ENCODE measurements at places on chromosomes 1 and 21.

DNA sequence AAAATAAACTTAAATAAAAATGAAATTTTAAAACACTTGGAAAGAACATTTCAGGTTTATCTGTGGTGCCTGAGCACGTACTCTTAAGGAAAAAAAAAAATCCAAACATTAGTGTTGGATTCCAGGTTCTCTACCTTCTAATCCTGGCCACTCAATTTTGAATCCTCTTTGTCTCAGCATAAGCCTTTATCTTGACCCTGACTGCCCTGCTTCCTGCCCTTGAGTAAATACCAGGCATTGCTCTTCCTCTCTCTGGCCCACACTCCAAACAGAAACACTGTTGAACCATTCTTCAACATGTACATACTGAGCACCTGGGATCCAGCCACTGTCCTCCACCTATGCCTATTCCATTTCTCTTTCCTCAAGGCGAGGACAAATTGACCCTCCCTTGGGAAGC is 11.4 kb upstream of the VANGL1 start:
- DNase-seq = no peak

DNA sequence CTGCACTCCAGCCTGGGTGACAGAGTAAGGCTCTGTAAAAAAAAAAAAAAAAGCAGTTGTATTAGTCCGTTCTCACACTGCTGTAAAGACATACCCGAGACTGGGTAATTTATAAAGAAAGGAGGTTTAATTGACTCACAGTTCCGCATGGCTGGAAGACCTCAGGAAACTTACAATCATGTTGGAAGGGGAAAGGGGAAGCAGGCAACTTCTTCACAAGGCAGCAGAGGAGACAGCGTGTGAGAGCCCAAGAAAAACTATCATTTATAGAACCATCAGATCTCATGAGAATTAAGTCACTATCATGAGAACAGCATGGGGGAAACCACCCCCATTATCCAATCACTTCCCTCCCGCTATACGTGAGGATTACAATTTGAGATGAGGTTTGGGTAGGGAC is 151.7 kb upstream of the NR5A2 start:
- no peak for DNase-seq

GRCh38 chr1:110328274-110328673 is 10.9 kb upstream of the RBM15 start:
- DNase-seq = no peak

- no peak for DNase-seq
These were observed 15.5 kb downstream of the NT5C1A start for GRCh38 chr1:39656391-39656790.

GRCh38 chr1:27915082-27915575 is 19.7 kb upstream of the SMPDL3B start:
- no peak for DNase-seq

- DNase-seq = no peak
These were observed 2.3 kb downstream of the FGR start for GRCh38 chr1:27632387-27633297.

- no peak for DNase-seq
These were observed 12.8 kb downstream of the DYNLT5 start for GRCh38 chr1:66764994-66765578.

DNA sequence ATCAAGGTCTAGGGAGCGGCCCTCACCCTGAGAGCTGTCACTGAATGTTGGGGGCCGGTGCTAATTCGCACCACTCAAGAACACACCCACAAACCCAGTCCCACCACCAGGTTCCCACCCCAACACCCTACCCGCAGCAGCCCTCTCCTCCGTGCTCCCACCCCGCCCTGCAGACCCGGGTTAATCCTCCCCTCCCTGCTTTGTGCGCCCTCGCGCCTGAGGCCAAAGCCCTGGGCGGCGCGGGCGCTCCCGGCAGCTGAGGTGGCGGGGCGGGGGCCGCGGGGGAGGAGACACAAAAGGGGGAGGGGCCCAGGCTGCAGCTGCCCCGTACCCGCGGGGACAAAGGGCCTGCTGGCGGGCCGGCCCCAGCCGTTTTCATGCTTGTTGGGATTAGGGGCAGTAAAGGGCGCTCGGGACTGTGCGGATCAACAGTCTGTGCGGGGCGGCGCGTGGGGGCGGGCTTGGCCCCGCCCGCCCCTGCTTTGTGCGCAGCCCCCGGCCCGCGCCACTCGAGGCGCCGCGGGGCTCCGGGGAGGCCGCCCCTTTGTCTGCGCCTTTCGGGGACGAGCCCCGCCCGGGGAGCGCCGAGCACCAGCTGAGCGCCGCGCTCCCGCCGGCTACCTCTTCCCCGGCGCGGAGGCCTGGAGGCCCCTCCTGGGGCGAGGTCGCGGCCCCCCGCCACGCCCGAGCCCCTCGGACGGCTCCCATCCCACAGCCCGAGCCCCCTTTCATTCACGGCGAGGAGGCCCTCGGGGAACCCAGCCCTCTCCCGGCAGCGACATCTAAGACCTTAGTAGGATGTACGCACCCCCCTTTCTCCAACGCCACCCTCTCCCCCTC is 10.9 kb downstream of the C1orf216 start:
- no peak for DNase-seq

GRCh38 chr1:26721669-26722355 is 26.0 kb downstream of the ARID1A start:
- no peak for DNase-seq

GRCh38 chr1:218614031-218614430 is 268.9 kb downstream of the TGFB2 start:
- DNase-seq = no peak

- no peak for DNase-seq
These were observed 3.1 kb downstream of the ATP1A1 start for GRCh38 chr1:116375887-116376728.

GRCh38 chr1:9892563-9893528 is 17.2 kb downstream of the CTNNBIP1 start:
- DNase-seq = peak; percentile 22

- DNase-seq = no peak
These were observed 61.6 kb upstream of the SLC45A1 start for GRCh38 chr1:8256321-8256720.

DNA sequence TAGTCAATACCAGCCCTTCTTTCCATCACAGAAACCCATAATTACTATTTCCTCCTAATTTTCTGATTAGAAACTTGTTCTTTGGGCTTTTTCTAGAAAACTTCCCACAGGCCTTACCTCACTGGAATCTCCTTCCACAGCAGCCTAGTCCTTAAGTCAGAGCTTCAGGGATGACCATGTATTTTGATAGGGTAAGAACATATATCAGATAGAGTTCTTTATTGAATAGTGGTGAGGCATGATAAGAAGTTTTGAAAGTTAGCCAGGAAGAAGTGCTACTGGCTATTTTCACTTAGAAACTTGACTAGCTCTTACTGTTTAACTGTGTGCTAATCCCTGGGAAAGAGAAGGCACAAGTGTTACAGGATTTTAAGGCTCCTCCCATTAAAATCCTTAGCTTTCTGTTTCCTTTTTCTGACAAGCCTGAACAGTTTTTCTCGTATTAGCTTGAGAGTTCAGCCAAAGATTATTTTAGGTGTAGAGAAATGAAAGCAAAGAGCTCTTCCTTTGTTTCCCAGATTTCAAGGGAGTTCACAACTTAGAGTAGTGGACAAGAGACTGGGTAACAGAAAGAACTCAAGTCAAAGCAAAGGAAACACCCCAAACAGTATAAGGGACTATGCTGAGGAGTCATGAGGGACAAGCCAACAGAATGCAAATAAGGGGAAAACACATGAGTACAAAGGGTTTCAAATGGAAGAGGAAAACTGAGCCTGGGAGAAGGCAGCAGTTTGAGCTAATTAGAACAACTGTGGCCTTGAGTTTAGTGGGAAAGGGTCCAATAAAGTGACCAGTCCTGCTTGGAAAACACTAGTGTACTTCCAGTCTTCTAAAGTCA is 37.2 kb upstream of the AIM2 start:
- DNase-seq = no peak

- DNase-seq = no peak
These were observed 39.4 kb upstream of the PPIH start for GRCh38 chr1:42618866-42619265.

- DNase-seq = no peak
These were observed 17.5 kb upstream of the TFF3 start for GRCh38 chr21:42332557-42333317.

GRCh38 chr1:91018006-91018405 is 3.8 kb downstream of the ZNF644 start:
- DNase-seq = no peak

DNA sequence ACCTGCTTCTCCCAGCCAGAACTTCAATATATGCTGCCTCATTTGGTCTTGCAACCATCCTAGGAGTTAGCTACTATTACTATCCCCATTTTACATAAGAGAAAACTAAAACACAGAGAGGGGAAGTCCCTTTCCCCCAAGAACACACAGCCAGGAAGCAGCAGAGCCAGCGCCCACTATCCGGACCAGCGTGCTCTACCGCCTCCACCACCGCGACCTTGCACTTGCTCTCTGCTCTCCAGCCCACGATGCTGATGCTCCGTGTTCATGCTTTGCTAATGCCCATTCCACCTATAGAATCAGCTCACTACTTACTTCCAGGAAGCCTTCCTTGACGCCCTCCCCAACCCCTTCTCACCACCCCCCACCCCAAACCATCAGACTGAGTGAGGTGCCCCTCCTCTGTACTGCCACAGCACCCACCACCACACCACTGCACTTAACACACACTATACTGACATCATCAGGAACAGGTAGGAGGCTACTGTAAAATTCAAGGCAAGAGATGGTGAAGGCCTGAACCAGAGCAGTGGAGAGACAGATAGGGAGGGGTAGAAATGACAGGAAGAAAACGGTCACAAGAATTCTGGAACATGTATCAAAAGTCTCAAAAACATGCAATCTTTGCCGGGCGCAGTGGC is 9.4 kb downstream of the TMEM53 start:
- no peak for DNase-seq

GRCh38 chr1:81144240-81144825 is 656.4 kb upstream of the ADGRL2 start:
- DNase-seq = no peak

GRCh38 chr1:65255035-65255655 is 54.2 kb upstream of the DNAJC6 start:
- DNase-seq = no peak

- DNase-seq = no peak
These were observed 1099.5 kb downstream of the PLA2G4A start for GRCh38 chr1:187928288-187928687.

DNA sequence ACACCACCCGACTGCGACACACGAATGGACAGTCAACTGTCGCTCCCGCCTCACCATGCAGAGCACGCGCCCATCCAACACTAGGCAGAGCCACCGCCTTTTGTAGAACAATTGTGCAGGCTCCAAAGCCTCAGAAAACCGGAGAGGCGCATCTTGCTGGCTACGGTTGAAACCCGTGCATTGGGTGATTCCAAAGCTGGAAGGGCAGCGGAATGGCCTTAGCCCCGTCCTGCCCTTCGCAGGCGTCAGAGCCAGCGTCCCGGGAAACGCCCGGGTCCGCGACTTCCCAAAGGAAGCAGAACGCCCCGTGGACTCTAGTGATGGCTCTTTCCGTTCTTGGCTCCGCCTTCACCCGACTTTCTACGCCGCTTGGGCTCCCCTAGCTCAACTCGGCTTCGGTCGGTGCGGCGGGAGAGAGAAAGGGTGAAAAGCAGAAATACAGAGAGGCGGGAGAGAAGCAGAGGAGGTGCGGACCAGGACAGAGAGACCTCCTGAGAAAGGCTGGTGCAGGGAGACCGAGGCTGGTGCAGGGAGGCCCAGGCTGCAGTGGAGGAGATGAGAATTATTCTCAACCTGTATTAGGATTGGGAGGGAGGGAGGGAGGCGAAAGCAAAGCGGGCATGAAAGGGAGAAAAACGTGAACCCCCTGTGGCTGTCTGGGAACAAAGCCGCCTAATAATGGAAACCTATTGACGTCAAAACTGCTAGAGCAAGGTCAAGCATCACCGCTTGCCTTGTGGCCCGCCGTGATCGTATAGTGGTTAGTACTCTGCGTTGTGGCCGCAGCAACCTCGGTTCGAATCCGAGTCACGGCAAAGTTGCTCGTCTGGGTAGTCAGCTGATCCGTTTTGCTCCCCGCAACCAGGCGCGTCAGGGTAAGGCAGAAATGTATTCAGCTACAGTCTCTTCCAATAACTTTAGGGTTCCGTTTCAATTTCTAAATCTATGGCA is 99.5 kb downstream of the PRKAB2 start:
- no peak for DNase-seq

DNA sequence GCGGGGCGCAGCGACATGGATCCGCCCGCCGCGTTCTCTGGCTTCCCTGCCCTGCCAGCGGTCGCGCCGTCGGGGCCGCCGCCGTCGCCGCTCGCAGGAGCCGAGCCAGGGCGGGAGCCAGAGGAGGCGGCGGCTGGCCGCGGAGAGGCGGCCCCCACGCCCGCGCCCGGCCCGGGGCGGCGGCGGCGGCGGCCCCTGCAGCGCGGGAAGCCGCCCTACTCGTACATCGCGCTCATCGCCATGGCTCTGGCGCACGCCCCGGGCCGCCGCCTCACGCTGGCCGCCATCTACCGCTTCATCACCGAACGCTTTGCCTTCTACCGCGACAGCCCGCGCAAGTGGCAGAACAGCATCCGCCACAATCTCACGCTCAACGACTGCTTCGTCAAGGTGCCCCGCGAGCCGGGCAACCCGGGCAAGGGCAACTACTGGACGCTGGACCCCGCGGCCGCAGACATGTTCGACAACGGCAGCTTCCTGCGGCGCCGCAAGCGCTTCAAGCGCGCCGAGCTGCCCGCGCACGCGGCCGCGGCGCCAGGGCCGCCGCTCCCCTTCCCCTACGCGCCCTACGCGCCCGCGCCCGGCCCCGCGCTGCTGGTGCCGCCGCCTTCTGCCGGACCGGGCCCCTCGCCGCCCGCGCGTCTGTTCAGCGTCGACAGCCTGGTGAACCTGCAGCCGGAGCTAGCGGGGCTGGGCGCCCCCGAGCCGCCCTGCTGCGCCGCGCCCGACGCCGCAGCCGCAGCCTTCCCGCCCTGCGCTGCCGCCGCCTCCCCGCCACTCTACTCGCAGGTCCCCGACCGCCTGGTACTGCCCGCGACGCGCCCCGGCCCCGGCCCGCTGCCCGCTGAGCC is 459 bp downstream of the FOXE3 start:
- no peak for DNase-seq

GRCh38 chr1:161801955-161802354 is 35.8 kb downstream of the ATF6 start:
- DNase-seq = no peak

DNA sequence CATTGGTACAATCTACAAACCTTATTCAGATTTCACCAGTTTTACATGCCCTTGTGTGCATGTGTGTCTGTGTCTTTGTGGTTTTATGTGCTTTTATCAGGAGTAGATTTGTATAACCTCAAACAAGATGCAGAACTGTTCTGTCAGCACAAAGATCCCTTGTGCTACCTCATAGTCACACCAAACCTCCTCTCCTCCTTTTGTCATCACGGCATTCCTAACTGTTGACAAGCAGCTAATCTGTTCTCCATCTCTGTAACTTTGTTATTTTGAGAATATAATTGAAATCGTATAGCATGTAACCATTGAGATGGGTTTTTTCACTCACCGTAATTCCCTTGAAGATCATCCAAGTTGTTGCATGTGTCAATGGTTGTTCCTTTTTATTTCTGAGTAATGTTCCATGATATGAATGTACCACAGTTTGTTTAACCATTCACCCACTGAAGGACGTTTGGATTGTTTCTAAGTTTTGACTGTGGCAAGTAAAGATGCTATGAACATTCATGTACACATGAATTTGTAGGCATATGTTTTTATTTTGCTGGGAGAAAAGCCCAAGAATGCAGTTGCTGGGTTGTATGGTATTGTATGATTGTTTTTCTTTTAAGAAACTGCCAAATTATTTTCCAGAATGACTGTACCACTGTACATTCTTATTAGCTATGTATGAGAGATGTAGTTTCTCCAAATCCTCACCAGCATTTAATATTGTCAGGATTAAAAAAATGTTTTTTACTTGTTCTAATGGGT is 78.1 kb upstream of the B3GALT2 start:
- no peak for DNase-seq
